ENCODE measurements at places on chromosomes 2 and 18.

DNA sequence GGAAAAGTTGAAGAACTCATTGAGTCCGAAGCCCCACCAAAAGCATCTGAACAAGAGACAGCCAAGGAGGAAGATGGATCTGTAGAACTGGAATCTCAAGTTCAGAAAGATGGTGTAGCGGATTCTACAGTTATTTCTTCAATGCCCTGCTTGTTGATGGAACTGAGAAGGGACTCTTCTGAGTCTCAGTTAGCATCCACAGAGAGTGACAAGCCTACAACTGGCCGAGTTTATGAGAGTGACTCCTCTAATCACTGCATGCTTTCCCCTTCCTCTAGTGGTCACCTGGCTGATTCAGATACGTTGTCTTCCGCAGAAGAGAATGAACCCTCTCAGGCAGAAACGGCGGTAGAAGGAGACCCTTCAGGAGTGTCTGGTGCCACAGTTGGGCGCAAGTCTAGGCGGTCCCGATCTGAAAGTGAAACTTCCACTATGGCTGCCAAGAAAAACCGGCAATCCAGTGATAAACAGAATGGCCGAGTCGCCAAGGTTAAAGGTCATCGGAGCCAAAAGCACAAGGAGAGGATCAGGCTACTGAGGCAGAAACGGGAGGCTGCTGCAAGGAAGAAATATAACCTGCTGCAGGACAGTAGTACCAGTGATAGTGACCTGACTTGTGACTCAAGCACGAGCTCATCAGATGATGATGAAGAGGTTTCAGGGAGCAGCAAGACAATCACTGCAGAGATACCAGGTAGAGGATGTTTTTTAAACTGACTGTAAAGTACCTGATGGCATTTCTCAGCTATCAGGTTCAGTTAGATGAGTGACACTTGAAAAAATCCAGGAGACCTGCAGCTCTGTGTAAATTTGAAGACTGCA, 111.9 kb downstream of the HAUS1 start:
- DNase-seq, result peak; percentile 55
- no peak overlapping the region for H3K27ac ChIP-seq
- H3K4me1 ChIP-seq, result peaks cover 58% of the 10 kb centered on the region

DNA sequence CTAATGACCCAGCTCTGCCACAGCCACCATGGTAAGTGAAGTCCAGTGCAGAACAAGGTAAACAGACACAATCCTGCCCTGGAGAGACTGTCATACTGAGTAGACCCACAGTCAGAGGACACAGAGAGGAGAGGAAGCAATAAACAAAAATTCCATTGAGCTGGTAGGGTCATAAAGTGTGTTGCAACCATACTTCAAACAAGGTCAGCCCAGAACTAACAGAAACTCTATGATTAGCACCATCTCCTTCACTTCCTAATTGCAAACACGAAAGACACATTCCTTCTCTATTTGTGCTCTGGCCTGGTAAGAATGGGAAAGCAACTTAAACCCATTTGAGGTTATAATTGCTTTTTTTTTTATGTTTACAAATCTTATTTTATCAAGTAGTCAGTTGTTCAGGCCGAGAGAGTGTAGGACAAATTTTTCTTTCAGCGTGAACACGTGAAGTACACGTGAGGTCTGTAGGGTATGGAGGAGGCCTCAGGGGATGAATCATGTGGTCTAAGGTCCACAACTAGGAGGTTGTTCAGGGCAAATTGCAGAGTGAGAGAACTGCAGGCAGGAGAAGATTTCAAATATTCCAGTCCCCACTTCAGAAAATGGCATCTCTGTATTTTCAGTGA, 71.4 kb upstream of the GLS start:
- H3K36me3 ChIP-seq, result no peaks in the 10 kb centered on the region
- no peaks in the 10 kb centered on the region for H3K27me3 ChIP-seq
- no peak overlapping the region for H3K4me3 ChIP-seq
- no peak overlapping the region for H3K27ac ChIP-seq
- DNase-seq, result no peak

GRCh38 chr2:4832642-4833041, 859.5 kb upstream of the SOX11 start:
- H3K36me3 ChIP-seq, result no peaks in the 10 kb centered on the region
- no peak for DNase-seq
- H3K4me3 ChIP-seq, result no peak overlapping the region
- no peak overlapping the region for H3K27ac ChIP-seq

GRCh38 chr2:176493226-176493825, 224.1 kb downstream of the MTX2 start:
- H3K36me3 ChIP-seq, result no peaks in the 10 kb centered on the region
- H3K27me3 ChIP-seq, result peaks cover 25% of the 10 kb centered on the region
- no peak for DNase-seq
- no peak overlapping the region for H3K4me3 ChIP-seq

GRCh38 chr2:191678437-191679100, 633 bp downstream of the NABP1 start:
- H3K4me1 ChIP-seq, result peaks cover 4% of the 10 kb centered on the region
- DNase-seq, result peak; percentile 39
- no peaks in the 10 kb centered on the region for H3K36me3 ChIP-seq
- no peaks in the 10 kb centered on the region for H3K27me3 ChIP-seq
- peak overlapping the region; percentile 93 for H3K27ac ChIP-seq
- peak overlapping the region; percentile 81 for H3K4me3 ChIP-seq

DNA sequence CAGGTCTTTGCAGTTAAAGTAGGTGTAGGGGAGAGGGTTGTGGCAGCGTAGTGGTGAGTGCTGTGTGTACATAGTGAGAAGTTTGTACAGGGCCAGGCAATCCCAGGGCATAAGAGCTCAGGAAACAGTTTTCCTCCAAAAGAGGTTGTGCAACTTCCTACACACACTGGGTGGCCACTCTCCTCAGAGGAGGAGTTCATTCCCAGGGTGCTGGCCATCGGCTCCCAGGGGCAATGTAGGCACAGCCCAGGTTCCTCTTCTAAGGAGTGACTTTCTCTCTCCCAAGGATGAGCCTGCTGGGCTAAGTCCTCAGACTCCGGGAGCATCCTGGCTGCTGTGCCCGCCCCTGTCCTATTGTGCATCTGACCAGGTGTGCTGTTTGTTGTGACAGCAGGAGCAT, 3.0 kb downstream of the ACOXL start:
- no peaks in the 10 kb centered on the region for H3K4me1 ChIP-seq
- no peak for DNase-seq
- H3K27ac ChIP-seq, result no peak overlapping the region
- peaks cover 61% of the 10 kb centered on the region for H3K27me3 ChIP-seq
- no peak overlapping the region for H3K4me3 ChIP-seq
- H3K36me3 ChIP-seq, result no peaks in the 10 kb centered on the region

GRCh38 chr2:19232312-19232711, 126.1 kb downstream of the OSR1 start:
- H3K4me1 ChIP-seq, result no peaks in the 10 kb centered on the region

DNA sequence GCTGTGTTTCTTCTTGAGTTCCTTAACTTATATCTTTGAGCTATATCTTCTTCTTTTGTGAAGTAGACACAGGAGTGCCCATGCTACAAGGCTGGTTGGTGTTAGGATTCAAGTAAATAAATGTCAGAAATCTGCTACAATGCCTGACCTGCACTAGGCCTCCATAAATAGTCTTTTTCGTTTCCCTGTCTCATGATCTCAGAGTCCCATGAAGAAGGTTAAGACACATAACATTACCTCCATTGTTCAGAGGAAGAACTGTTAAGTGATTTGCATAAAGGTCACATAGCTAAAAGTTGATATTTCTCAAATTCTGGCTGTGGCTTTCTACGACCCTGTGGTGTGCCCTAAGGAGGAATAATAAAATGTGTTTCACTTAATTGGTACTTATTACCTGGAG, 228.4 kb downstream of the KCNS3 start:
- no peaks in the 10 kb centered on the region for H3K36me3 ChIP-seq
- no peak overlapping the region for H3K4me3 ChIP-seq
- no peaks in the 10 kb centered on the region for H3K4me1 ChIP-seq
- H3K27ac ChIP-seq, result no peak overlapping the region
- H3K27me3 ChIP-seq, result no peaks in the 10 kb centered on the region

- H3K36me3 ChIP-seq, result no peaks in the 10 kb centered on the region
- no peak overlapping the region for H3K4me3 ChIP-seq
- H3K27me3 ChIP-seq, result no peaks in the 10 kb centered on the region
- DNase-seq, result no peak
These were observed 179.4 kb upstream of the SESTD1 start for GRCh38 chr2:179444056-179444455.

- H3K36me3 ChIP-seq, result no peaks in the 10 kb centered on the region
- H3K4me1 ChIP-seq, result peaks cover 9% of the 10 kb centered on the region
- DNase-seq, result no peak
- no peaks in the 10 kb centered on the region for H3K27me3 ChIP-seq
- H3K4me3 ChIP-seq, result no peak overlapping the region
- H3K27ac ChIP-seq, result no peak overlapping the region
These were observed 12.6 kb downstream of the FARP2 start for GRCh38 chr2:241368643-241369042.

DNA sequence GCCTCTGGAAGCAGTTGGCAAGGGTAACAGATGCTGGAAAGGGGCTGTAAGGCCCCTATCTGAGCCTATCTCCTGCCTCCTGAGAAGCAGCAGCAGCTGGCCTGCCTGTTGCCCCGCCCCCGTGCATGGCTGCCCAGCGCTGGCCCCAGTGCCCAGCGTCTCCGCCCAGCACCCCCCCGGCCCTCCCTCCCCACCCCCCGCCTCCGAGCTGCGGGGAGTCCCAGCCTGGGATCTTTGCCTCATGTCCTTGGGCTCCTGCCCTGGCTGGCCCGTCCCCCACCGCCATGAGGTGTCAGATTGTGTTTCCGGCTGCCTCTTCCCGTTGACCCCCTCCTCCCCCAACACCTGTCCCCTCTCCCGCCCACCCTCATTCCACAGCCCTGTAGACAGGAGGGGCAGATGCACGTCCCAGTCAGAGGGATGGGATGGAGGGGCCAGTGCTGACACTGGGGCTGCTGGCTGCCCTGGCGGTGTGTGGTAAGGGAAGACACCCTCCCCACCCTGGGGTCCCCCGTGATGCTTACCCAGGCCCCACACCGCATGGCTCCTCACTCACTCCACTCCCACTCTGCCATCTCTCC, at the start of gene CHRND:
TSS of gene CHRND (plus strand) at position 370 of the 581 bp plus-strand sequence. CDS start at position 426, 56 bp downstream.
- peak; percentile 20 for DNase-seq
- peaks cover 56% of the 10 kb centered on the region for H3K27me3 ChIP-seq
- no peaks in the 10 kb centered on the region for H3K36me3 ChIP-seq
- no peak within 1 kb of the TSS for H3K4me3 ChIP-seq
- H3K4me1 ChIP-seq, result peaks cover 26% of the 10 kb centered on the region
- H3K27ac ChIP-seq, result no peak within 1 kb of the TSS

DNA sequence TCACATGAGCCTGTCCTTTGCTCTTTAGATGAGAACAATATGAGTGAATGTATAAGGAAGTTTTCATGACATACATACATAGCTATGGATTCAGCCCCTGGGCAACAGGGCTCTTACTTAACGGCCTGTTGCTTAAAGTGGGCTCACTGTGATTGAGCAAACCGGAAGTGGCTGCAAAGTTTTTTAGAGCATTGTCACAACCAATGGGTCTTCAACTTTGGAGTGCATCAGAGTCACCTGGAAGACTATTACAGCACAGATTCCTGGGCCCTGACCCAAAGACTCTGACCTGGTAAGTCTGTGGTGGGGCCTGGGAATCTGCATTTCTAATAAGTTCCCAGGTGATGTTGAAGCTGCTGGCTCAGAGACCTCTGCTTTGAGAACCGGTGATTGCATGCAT, 106.3 kb upstream of the SEC11C start:
- H3K27ac ChIP-seq, result no peak overlapping the region
- H3K36me3 ChIP-seq, result no peaks in the 10 kb centered on the region
- no peak overlapping the region for H3K4me3 ChIP-seq
- H3K27me3 ChIP-seq, result no peaks in the 10 kb centered on the region
- H3K4me1 ChIP-seq, result no peaks in the 10 kb centered on the region
- no peak for DNase-seq

All from heart right ventricle (tissue), 16 donors.